Colonic mucosa (tissue), 4 donors: ENCODE measurements at places on chromosomes 2 and 18. TPM values are rescaled to one million over a fixed set of nuclear protein-coding genes. Genes with fewer than 3 reads are reported as not detected.
A peak's percentile ranks its signal among the peaks of the same experiment; 100 is the strongest.

GRCh38 chr2:190404487-190404886 lies 3.7 kb upstream of the MFSD6 start:
- DNase-seq: peak; percentile 63

GRCh38 chr2:235485362-235485761 lies 8.5 kb upstream of the AGAP1 start:
- no peak for DNase-seq

HOXD12 gene
- not detected for total RNA-seq

C2orf81 gene
- 0.62 TPM for total RNA-seq

CCDC74A gene
- 4.1 TPM for total RNA-seq

SLC23A3 gene
- 13.8 TPM for total RNA-seq
